ENCODE measurements at places on chromosomes 4 and X.

GRCh38 chr4:82706349-82707000, 92.1 kb downstream of the SCD5 start:
- no peak for DNase-seq

- no peak for DNase-seq
Observed at GRCh38 chr4:117770269-117771102, 263.8 kb upstream of the NDST3 start.

DNA sequence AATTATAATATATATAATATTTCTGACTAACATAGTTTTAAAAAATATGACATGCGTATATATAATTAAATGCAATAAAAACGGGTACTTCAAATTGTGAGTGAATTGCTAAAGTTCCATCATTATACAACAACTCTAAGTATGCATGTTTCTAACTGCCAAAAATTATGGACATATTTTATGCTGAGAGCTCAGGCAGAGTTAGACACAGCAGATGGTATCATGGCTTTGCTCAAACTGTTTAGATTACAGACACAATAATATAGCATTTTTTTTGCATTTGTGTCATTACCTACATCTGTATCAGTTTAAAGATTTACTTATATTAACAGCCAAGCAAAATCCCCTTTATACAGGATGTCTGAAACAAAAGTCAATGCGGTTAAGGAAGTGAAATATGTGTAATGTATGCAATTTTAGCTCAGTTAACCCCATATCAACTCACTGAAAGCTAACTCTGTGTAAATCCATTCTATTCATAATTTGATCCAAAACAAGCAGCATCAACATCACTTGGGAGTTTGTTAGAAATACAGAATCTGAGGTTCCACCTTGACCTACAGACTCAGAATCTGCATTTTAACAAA, 119.1 kb upstream of the CNKSR2 start:
- no peak for DNase-seq

DNA sequence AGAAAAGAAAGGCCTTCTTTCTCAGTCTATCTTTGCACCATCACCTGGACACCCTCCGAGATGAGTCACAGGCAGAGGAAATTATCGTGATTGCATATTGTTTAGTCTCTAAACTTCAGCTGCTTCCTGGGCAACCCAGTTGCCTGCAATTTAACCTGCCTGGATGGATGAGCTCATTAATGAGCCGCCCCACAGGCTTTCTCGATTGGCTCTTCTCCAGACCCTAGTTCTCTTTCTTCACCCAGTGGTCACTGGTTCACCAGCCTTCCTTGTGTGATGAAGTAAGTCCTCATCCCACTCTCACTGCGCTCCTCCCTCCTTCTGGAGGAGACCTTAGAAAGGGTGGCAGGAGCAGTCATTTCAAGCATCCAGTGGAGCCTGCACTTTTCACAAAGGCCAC, 94.4 kb downstream of the SOWAHB start:
- DNase-seq = no peak

- no peak for DNase-seq
Observed at GRCh38 chr4:138078253-138078652, 163.9 kb downstream of the SLC7A11 start.

- DNase-seq = no peak
Observed at GRCh38 chr4:164538097-164538496, 215.8 kb upstream of the SMIM31 start.

DNA sequence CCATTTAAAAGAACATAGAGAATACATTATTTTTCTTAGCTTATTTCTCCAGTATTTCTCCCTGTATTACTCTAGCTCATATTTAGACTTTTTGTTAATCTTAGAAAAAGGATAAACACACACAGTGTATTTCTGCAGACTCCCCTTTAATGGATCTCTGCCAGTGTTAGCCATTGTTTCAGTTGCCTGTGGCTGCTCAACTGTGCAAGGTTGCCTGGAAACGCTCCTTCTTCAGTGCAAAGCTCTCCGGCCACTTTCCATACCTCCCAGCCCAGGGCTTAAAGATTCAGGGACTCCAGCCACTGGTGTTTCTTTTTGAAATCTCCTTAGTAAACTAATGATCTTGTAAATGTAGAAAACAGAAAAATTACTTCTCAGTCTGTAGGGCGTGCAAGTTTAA, 104.9 kb downstream of the SLIT2 start:
- DNase-seq = no peak

- DNase-seq = no peak
Observed at GRCh38 chrX:72461766-72462165, 110.9 kb downstream of the HDAC8 start.

DNA sequence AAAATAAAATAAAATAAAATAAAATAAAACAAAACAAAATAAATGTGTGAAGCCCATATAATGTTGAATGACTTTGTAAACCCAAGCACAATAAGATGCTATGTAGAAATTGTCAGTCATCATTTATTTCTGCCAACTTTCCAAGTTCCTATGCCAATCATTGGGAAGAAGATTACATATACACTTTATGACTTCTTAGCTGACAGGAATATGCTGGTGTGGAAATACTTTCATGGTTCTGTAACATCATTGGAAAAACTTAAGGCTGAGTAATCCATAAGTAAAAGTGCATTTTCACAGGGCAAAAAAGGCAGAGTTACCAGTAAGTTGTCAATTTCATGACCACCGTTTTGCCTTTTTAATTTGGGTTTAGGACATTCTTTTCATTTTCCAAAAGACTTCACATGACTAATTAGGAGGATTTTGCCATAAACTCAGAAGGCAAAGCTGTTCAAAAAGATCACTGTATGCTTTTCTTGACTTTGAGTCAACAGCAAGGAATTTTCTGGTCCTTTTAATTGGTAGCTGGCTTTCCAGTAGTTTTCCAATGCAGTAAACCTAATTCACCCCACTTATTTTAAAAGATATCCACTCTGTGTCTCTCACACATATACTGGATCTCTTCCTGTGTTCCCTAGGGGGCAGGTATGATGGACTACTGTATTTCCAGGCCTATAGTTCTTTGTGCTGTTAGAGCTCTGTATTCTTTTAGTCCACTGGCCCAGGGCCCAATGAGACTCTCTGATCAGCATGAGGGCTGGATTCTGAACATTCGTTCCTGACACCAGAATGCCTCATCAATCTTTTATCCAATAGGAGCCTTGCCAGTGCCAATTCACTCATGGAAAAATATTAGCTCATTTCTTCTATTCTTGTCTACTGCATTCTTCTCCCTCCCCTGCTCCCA, 26.2 kb upstream of the SCRG1 start:
- DNase-seq = no peak

DNA sequence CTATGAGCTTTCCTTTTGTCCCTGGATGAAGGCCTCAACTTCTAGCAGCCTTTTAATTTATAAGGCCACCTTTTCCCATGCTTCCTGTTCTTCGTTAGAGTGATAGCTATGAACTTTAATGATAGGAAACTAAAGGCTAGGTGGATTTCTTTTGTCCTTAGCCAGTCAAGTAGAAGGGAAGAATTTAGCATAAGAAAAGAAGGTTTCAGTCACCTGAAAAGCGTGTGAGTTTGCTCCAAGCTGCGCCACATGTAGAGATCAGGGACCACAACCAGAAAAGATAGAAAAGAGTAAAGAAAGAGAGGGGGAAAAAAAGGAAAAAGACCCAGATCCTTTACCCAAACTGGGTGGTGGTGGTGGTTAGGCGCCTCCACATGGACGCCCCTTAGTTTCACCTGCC, 28.6 kb downstream of the LUZP4 start:
- DNase-seq = no peak

- no peak for DNase-seq
Observed at GRCh38 chr4:187354740-187355139, 631.1 kb upstream of the FAT1 start.

- no peak for DNase-seq
Observed at GRCh38 chrX:132058975-132059374, 35.9 kb downstream of the STK26 start.

GRCh38 chr4:22686141-22686540, 6.6 kb upstream of the GBA3 start:
- DNase-seq = no peak

DNA sequence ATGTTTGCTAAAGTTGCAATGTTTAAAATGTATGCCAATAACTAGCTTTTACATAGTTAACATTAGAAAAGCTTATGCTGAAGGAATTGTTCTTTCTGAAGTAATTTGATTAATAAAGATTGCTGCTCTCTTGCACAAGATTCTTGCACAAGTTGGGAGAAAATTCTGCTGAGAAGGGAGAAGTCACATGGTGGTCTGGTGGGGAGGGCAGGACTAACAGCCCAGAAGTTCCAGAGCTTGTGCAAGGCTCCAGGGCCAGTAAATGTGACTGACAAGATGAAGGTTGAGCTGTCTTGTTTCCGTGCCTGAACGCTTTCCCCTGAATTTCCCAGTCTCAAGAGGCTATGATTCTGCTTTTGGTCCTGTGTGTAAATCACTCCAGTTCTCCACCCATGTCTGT, 112.9 kb upstream of the VCX start:
- no peak for DNase-seq

GRCh38 chr4:97866821-97867556, 276.3 kb downstream of the STPG2 start:
- DNase-seq = no peak

GRCh38 chr4:54543088-54543795, 114.5 kb upstream of the KIT start:
- DNase-seq = no peak

- DNase-seq = no peak
Observed at GRCh38 chr4:40980318-40980883, 230.6 kb downstream of the NSUN7 start.

DNA sequence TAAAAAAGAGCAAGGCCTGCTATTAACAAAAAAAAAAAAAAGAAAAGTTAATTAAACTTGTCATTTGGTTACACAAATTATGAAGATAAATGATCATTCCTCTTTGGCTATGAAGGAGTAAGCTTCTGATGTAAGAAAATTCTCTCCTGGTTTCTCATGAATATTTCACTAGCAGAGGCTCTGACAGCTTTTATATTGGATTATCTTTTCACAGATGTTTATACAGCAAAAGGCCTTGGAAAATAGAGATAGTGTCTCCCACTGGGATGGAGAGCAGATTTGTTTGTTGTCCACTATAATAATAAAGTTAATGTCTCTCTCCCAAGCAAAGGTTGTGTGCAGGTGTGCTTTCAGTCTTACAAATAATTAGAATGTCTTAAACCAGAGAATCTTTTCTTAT, 40.7 kb upstream of the PDGFC start:
- DNase-seq = no peak

- DNase-seq = no peak
Observed at GRCh38 chr4:3875466-3875865, 109.3 kb downstream of the ADRA2C start.

- DNase-seq = no peak
Observed at GRCh38 chr4:166153548-166153947, 280.5 kb downstream of the TLL1 start.

- DNase-seq = no peak
Observed at GRCh38 chr4:73684097-73684496, 56.3 kb upstream of the CXCL8 start.

GRCh38 chrX:34619920-34620319, 37.2 kb downstream of the TMEM47 start:
- DNase-seq = no peak

DNA sequence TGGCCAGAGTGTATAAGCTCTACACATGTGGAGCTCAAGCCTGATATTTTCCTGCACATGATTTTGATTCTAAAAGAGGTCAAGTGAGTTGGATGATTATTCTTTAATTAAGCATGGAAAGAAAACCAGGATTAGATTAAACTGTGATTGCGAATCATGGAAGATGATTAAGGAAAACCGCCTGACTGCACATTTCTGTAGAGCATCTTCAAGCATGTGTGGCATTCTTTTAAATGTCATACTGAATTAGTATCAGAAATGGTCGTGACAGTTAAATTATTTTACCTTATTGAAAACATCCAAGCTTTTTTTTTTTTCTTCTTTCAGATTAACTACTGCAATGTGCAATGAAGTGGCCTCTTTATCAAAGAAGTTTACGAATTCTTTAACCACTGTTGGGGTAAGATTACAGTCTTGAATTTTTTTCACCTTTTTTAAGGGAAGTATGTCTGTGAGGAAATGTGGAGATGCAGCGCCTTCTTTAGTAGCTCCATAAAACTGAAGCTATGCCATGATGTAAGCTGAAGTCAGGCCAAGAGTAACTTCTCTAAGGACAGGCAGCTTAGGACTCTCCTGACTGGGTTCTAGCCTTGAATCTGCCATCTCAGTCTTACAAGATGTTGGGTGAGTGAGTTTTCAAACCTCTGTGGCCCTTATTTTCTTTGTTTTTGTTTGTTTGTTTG, 67.9 kb downstream of the FAM114A1 start:
- DNase-seq = no peak

GRCh38 chr4:40199179-40199670, 2.4 kb downstream of the RHOH start:
- DNase-seq = no peak

DNA sequence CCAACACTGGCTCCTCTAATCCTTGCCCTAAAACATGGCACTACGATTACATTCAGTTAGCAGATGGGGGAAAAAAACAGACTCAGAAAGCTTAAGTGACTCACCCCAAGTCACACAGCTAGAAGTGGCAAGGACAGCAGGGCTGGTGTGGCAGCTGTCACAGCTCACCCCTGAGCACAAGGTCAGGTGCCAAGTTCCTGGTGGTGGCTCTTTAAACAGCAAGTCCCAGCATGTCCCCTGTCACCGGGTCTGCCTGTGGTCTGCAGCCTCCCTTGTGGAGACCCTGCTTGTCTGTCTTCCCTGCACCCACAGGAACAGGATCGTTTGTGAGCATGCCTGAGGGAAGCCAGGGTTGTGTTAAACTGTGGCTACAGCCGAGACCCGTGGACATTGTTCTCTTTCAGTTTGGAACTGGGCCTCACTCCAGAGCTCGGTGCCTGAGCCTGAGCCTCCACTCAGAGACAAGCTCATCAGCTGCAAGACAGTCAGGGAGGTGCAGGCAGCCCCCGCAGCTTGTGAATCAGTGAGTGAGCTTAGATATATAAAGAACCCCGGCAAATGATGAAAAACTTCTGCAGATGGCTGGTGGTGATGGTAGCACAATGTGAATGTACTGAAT, 260.8 kb downstream of the BCOR start:
- no peak for DNase-seq

- DNase-seq = no peak
Observed at GRCh38 chr4:3189459-3189858, 59.5 kb upstream of the MSANTD1 start.

- DNase-seq = no peak
Observed at GRCh38 chr4:134320048-134320447, 118.5 kb upstream of the PABPC4L start.

DNA sequence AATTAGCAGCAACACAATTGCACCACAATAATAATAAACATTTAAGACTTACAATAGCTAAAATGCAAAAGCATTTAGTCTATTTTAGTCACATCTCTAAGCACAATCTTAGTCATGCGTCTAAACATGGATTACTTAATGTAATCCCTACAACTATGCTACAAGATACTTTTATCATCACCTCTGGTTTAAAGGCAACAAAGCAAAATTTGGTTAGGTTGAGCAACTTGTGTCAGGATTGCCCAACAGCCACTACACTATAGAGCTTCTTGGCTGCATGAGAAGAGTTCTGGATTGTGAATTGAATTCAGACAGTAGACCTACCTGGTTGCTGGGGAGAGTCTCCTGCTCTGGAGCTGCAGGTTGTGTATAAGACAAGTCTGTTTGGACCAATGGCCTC, 146.5 kb upstream of the PUDP start:
- no peak for DNase-seq
